ENCODE measurements at places on chromosomes 3 and 15.

- no peak for DNase-seq
Observed at GRCh38 chr3:155053756-155054155, 26.4 kb upstream of the MME start.

GRCh38 chr15:48871542-48871941 lies 6.4 kb upstream of the EID1 start:
- DNase-seq, result no peak

GRCh38 chr3:141050576-141051442 lies at the start of gene SPSB4:
Gene SPSB4, plus strand, starts transcription at chr3:141051347. Its CDS starts 14,758 bp downstream, at chr3:141066105.
- DNase-seq, result no peak

GRCh38 chr3:57733790-57734189 lies 22.3 kb upstream of the SLMAP start:
- DNase-seq, result no peak

GRCh38 chr15:79366691-79367090 lies 55.8 kb downstream of the TMED3 start:
- DNase-seq, result no peak

GRCh38 chr3:138688871-138689299 lies 80.3 kb downstream of the FAIM start:
- DNase-seq, result no peak

- DNase-seq, result no peak
Observed at GRCh38 chr3:30760040-30760695, 134.3 kb downstream of the GADL1 start.

GRCh38 chr15:94324117-94324826 lies 92.9 kb downstream of the MCTP2 start:
- peak; percentile 61 for DNase-seq

- DNase-seq, result no peak
Observed at GRCh38 chr3:152621967-152622810, 212.7 kb upstream of the P2RY1 start.

- DNase-seq, result no peak
Observed at GRCh38 chr15:33616475-33616874, 305.7 kb downstream of the RYR3 start.

- peak; percentile 22 for DNase-seq
Observed at GRCh38 chr3:47512416-47513124, 942 bp downstream of the ELP6 start.

GRCh38 chr3:13370609-13371008 lies 49.5 kb downstream of the NUP210 start:
- no peak for DNase-seq

- DNase-seq, result no peak
Observed at GRCh38 chr15:69609776-69610175, 157.2 kb downstream of the RPLP1 start.

GRCh38 chr3:64460877-64461276 lies 226.9 kb downstream of the ADAMTS9 start:
- no peak for DNase-seq

GRCh38 chr3:113157408-113158030 lies 53.8 kb upstream of the BOC start:
- DNase-seq, result no peak

GRCh38 chr3:112875561-112875960 lies 28.9 kb upstream of the CD200R1L start:
- DNase-seq, result no peak

- no peak for DNase-seq
Observed at GRCh38 chr3:184910664-184911063, 98.7 kb downstream of the VPS8 start.

GRCh38 chr3:138188013-138188730 lies 1.1 kb downstream of the ARMC8 start:
- DNase-seq, result no peak

GRCh38 chr3:173733029-173733652 lies 335.6 kb downstream of the NLGN1 start:
- DNase-seq, result no peak

DNA sequence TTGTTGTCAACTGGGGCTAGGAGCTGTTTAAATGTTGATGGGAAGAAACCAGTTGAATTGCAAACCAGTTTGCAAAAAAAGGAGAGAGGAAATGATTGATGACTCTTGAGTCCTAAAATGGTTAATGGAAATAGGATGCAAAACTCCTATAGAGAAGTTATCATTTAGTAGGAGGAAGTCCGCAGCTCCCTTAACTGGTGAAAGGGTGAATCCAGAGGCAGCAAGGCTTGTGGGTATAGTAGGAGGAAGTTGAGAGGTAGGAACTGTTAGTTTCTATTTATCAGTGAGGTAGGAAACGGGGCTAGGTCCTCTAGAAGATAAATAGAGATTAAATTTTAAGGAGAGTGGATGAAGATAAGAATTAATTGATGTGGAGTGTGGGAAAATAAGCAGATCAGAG lies 15.4 kb downstream of the IREB2 start:
- DNase-seq, result no peak

- DNase-seq, result no peak
Observed at GRCh38 chr3:143002083-143002712, 828 bp downstream of the U2SURP start.

GRCh38 chr3:12175844-12176453 lies 17.2 kb upstream of the TIMP4 start:
- peak; percentile 16 for DNase-seq

- DNase-seq, result no peak
Observed at GRCh38 chr15:31556494-31557150, 230.0 kb downstream of the KLF13 start.

DNA sequence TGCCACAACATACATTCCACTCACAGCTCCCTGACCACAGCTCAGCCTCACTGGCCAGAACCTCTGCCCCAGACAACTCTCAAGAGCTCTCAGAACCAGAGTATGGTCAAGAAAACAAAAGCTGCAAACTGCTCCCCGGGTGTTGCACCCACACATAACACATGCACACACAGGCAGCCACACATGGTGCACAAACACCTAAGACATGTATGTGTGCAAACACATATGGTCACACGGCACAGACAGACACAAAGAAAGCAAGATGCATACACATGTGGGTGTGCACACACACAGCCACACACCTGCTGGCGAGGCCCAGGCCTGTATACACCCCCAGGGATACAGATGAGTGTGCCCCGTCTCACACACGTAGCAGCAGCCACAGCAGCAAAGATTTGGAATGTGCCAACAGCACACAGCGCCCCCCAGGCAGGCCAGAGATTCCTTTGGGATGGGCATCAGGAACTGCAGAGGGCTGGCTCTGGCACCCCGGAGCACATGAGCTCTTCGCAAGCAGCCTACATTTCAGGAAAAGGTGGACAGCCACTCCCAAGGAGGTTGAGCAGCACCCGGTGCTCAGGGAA lies 6.6 kb downstream of the KLF15 start:
- DNase-seq, result no peak

DNA sequence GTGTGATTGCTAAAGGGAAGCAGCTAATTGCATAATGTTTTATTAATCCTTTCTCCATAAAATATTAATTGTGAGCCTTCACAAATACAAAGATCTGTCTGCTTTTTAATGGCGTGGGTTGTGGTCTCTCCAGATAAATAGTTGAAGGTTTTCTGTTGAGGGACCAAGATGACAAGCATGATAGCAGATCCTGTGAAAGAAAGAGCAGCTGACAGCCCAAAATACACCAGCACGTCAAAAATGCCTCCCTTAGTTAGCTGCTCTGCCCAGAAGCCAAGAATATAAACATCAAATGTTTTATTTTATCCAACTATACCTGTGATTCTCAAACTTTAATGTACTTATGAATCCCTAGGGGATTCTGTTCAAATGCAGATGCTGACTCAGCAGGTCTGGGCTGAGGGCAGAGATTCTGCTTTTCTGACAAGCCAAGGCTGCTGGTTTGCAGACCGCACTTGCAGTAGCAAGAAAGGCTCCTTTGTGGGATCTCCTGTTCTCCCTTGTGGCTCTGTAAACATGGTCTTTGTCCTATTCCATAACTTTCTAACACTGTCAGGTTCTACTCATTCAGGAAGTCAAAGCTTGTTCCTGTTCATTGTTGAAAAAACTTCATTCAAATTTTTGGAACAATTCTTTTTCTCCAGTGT lies 119.1 kb upstream of the SLC25A36 start:
- no peak for DNase-seq

GRCh38 chr3:58357402-58357801 lies 24.7 kb downstream of the PXK start:
- DNase-seq, result no peak

GRCh38 chr15:67803996-67804843 lies 21.1 kb upstream of the SKOR1 start:
- no peak for DNase-seq

- DNase-seq, result no peak
Observed at GRCh38 chr15:66374179-66374578, 12.5 kb upstream of the MAP2K1 start.

- DNase-seq, result no peak
Observed at GRCh38 chr3:106323586-106323985, 454.8 kb upstream of the CBLB start.

DNA sequence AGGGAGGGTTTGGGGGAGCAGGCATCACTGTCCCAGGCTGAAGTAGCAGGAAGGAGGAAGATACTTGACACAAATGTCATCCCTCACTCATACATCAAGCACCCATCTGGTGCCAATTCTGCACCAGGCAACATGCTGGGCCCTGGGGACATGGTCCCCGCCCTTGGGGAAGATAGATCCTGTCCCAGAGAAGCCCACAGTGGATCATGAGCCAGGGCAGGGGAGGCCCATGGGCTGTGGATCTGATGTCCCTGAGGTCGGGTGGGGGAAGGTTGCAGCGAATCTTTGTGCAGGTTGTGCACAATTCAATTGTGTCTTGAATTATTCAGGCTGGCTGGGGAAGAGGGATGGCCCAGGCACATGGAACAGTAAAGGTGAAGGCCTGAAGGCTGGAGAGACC lies 6.4 kb upstream of the CCDC33 start:
- no peak for DNase-seq

DNA sequence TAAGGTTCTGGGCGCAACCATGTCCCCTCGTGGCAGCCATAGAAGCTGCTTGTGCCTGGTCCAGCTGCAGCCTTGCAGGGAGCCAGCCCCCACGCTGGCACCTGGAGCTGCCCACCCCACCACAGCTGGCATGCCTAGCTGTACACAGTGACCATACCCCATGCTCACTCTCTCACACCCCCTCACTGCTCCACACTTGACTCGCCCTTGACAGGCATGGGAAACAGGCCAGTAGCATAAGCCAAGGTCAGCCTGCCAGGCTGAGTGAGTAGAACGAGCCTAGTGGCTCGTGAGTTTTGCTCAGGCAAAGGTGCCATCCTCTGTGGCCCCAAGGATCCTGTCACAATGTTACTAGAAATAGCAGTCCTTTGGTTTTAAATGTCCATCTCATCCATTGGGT lies 52.7 kb upstream of the CADM2 start:
- no peak for DNase-seq
